ENCODE measurements at places on chromosomes 13 and 19.

DNA sequence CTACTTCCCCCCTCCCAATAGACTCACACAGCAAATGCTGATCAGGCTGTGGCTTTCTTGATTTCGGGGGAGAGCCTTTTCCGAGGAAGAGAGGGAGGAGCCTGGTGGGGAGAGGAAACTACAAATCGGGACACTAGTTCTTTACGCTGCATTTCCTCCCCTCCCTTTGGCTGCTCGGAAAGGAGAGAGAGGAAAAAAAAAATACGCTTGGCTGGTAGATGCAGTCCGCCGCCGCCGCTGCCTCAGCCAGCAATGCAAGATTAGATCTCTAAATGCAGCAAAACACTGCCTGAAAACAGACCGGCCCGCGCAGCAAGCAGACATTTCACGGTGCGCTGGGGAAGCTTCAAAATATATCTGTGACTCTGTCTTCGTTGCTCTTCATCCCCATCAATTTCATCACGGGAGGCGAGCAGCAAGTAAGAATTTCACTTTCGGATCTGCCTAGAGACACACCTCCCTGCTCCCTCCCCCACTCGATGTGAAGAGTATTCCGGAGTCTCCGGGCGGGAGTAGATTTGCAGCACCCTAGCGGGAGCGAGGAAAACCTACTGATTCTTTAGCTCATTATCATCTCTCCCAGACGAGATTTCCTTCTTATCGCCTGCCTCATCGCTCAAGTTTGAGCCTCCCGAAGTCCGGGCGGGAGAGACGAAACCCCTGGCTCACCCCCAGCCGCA, at the start of gene PCDH17:
Gene PCDH17 (plus strand): TSS at position 149 of the 680 bp plus-strand sequence. CDS start 803 bp downstream, outside the sequence.
- peak; percentile 81 for DNase-seq

DNA sequence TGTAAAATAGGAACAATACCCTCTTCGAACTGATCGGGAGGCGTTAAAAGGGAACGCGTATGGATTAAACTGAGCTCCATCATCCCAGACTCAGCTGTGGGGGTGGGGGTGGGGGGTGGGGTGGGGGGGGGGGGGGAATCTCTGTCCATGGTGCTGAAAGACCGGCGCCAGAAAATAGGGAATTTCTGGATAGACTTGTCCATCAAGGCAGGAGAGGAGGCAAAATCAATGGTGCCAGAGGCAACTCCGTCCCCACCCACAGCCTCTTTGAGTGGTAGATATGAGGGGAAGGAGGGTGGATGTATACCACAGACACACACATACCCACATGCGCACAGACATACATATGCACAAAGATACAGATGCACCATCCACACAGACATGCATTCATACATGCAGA, 37.4 kb downstream of the ZNF787 start:
- DNase-seq, result no peak

DNA sequence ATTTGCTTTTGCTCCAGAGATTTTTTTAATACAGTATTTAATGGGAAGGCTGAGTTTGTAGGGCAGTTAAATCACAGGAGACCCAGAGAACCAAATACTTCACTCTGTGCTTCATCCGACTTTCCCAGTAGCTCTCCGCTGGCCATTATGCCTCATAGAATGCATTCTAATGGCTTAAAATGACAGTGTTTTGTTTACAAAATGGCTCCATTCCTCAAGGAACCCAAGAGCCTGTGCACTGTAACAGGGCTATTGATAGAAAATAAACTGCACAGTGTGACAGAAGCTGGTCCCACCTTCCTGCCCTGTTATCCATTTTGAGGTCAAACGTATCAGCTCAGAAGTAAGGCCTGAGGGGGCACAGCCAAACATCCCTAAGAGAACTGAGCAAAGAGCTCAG, 136.5 kb downstream of the RAP2A start:
- no peak for DNase-seq

GRCh38 chr19:18157465-18158063, 4.6 kb downstream of the PIK3R2 start:
- no peak for DNase-seq

DNA sequence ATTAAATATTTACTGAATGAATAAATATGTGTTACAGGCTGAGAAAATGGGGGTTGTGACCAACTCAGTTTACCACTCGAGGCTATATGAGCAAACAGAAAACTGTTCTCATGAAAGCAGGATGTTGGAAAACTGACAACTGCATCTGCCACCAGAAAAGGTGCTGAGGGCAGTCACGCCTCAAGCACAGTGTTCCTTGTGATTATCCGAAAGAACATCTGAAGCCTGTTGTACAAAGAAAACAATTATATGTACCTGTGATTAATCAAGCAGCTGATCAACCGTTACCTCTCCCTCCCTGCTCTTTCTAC, 6.2 kb upstream of the KLK13 start:
- DNase-seq, result no peak

- DNase-seq, result no peak
These were observed 193.7 kb downstream of the RFC3 start for GRCh38 chr13:34011552-34012085.

- no peak for DNase-seq
These were observed 23.3 kb upstream of the GGACT start for GRCh38 chr13:100611678-100612492.

- DNase-seq, result no peak
These were observed 24.9 kb downstream of the CPAMD8 start for GRCh38 chr19:17001603-17002183.

DNA sequence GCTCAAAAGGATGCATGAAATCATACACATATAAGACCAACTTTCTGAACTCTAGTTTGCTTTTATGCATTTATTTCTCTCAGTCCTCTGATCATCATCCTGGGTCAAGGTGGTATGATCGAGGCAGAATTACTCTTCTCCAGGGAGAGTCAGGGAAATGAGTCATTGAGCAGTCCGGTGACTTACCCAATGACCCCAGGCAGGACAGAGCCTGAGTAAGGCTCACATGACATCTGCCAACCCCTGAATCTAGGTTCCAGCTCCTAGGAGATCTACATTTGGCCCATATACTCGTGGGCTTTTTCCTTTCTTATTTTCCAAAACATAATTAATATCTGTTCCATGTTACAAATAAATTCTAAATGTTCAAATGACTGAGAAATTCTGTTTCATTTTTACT, 502.3 kb downstream of the FOXO1 start:
- DNase-seq, result no peak

DNA sequence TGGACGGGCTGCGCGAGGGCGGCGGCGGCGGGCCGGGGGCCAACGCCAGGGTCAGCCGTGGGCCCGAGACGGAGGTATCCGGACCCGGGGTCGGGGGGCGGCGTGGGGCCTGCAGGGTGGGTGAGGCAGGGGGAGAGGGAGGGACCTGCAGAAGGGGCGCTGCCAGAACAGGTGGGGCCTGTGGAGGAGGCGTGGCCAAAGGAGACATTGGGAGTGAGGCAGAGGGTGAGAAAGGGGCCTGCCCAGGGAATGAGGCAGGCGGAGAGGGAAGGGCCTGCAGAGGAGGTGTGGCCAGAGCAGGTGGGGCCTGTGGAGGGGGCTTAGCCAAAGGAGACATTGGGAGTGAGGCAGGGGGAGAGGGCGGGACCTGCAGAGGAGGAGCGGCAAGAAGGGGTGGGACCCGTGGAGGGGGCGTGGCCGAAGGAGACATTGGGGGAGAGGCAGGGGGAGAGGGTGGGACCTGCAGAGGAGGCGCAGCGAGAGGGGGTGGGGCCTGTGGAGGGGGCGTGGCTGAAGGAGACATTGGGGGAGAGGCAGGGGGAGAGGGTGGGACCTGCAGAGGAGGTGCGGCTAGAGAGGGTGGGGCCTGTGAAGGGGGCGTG, 4.2 kb downstream of the PRR36 start:
- DNase-seq, result no peak

DNA sequence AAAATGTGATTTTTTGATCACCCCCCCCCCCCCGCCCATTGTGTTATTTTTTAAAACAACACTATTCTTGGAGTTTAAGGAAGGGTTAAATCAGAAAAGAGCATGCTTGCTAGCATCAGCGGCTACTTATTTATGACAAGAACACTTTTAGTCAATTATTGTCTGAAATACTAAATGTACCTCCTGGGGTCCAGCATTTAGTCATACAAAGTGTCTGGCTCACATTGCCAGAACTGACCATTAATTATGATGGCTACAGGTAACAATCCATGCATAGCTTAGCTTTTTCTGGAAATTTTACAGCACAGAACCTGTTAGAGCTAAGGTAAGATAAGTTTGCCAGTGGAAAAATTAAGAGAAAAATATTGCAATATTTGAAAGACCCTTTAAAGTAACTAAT, 90.1 kb downstream of the PCDH9 start:
- no peak for DNase-seq

GRCh38 chr13:76148374-76148773, 512.2 kb downstream of the LMO7 start:
- no peak for DNase-seq

- no peak for DNase-seq
These were observed 127.5 kb downstream of the RFC3 start for GRCh38 chr13:33945477-33945876.

- DNase-seq, result no peak
These were observed 151.0 kb upstream of the RXFP2 start for GRCh38 chr13:31588316-31588715.

DNA sequence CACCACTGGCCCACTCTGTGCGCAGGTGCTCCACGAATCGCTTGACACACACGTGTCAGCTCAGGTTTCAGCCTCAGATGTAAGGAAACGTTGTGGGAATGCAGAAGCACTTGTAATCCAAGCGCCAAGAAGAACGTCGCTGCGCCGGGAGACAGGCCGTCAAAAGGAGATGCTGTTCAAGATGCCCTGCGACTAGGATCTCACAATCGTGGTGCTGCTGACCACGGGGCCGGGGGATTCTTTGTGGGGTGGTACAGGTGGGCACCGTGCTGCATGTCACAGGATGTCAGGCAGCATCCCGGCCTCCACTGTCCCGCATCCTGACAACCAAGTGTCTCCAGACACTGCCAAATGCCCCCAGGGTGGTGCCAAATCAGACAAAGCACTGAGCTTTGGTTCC, 16.9 kb upstream of the SIGLEC11 start:
- DNase-seq, result no peak

- no peak for DNase-seq
These were observed 697.5 kb downstream of the SLITRK1 start for GRCh38 chr13:83184819-83185218.

GRCh38 chr13:42494157-42494556, 79.8 kb upstream of the TNFSF11 start:
- no peak for DNase-seq

- peak; percentile 37 for DNase-seq
These were observed 244.8 kb downstream of the PCDH20 start for GRCh38 chr13:61170856-61171255.

DNA sequence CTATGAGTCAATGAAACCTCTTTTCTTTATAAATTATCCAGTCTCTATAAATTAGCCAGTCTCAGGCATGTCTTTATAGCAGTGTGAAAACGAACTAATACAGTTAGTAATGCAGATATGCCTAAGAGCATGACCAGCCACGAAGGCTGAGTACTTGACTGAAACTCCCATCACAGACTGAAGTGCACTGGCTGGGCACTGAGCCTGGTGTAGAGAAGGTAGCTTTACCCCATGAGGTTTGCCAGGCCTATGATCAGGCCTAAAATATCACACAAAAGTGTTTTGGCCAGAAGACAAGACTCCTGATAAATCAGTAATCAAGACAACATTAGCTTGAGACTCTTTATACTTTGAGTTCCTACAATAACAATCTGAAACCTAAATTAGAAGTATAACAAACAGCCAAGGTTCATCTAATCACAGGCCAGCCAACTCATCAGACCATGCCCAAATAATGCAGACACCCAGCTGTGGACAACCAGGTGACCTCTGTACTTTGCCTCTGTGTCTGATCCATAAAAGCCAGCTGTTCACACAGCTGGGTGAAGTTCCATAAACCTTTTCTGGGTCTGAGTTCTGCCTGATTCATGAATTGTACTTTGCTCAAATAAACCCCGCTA, 771.8 kb upstream of the SLITRK1 start:
- DNase-seq, result no peak

- no peak for DNase-seq
These were observed 548.2 kb downstream of the KCTD12 start for GRCh38 chr13:76338003-76338402.

DNA sequence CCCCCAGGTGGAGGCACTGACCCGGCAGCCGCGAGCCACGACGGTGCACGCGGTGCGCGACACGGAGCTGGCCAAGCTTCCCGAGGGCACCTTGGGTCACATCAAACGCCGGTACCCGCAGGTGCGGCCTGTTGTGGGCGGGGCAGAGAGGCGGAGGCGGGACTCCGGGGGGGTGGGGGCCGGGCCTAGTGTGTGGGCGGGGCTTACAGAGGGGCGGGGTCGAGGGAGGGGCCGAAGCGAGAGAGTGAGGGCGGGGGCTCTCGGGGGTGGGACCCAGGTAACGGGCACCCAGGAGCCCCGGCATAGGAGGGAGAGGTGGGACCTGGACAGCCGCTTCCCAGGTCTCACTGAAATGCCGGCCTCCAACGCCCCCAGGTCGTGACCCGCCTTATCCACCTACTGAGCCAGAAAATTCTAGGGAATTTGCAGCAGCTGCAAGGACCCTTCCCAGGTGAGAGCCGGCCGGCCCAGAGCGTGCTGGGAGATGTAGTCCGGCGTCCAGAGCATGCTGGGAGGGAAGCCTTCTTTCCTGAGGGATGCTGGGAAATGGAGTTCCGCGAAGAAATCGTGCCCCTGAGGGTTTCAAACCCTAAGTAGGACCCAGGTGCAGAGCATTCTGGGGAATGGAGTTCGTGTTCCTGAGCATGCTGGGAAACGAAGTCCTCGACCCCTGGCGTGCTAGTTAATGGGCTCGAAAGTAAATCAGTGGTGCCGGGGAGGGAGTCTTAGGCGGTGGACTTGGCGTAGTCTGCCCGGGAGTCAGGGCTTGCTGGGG, 15.7 kb downstream of the PNPLA6 start:
- peak; percentile 41 for DNase-seq

DNA sequence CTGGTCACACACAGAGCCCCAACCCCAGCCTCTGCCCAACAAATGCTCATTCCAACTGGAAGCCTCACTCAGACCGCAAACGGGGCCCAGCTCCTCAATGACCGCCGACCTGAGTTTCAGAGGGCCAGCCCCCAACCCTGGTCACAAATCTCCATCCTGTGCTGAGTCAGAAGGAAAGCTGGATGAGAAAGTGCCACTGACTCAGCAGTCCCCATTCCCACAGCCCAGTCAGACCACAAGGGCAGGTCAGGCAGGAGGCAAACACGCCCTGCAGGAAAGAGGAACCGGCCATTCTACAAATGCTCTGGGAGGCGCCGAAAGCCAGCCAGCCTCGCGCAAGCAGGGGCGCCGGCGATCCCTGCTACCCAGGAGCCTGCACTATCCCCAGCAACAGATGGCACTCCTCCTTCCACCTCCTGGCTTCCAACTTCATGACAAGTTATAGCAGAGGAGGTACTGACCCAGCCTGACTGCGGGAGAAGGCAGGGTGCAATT, 14.1 kb upstream of the PRKD2 start:
- DNase-seq, result no peak

GRCh38 chr13:110409581-110409992, 102.5 kb downstream of the COL4A2 start:
- no peak for DNase-seq

GRCh38 chr13:110030394-110030928, 244.1 kb upstream of the IRS2 start:
- no peak for DNase-seq

- DNase-seq, result no peak
These were observed 56.8 kb upstream of the GPR183 start for GRCh38 chr13:99363949-99364348.

- DNase-seq, result no peak
These were observed 439.3 kb downstream of the PCDH20 start for GRCh38 chr13:60976367-60976766.
